Activated gamma-delta T cell treated with Interleukin-2 at 50 U/mL for 16 hours (primary cell): ENCODE measurements at places on chromosomes 11 and 22.

- DNase-seq, result peak; percentile 9
These were observed 5.5 kb upstream of the MYO18B start for GRCh38 chr22:25736378-25737011.

DNA sequence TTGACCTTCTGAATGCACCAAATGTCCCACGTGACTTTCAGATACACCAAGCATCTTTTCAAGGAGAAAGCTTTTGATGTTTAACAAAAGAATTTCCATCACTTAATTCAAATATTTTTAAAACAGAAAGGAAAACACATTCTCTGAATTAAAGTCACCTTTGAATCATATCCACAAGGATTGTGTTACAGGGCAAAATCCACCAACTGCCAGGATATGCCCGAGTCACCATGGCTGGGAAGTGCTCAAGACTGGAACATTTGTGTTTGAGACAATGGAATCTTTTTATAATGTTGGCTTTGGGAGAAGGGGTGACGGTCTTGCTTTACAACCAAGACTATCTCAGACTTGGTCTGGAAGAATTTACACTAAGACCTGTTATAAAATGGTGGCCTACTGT, 40.8 kb downstream of the BID start:
- no peak for DNase-seq

- no peak for DNase-seq
These were observed 5.2 kb downstream of the TAF1D start for GRCh38 chr11:93736129-93736528.

GRCh38 chr22:18078329-18079041, 695 bp downstream of the PEX26 start:
- peak; percentile 22 for DNase-seq

GRCh38 chr22:29116397-29117123, 43.7 kb downstream of the KREMEN1 start:
- no peak for DNase-seq

GRCh38 chr11:35664977-35665441, 2.4 kb downstream of the TRIM44 start:
- no peak for DNase-seq

GRCh38 chr11:9169595-9170295, 78.3 kb upstream of the SCUBE2 start:
- no peak for DNase-seq

- DNase-seq, result no peak
These were observed 4.5 kb upstream of the TBX10 start for GRCh38 chr11:67644042-67644441.

DNA sequence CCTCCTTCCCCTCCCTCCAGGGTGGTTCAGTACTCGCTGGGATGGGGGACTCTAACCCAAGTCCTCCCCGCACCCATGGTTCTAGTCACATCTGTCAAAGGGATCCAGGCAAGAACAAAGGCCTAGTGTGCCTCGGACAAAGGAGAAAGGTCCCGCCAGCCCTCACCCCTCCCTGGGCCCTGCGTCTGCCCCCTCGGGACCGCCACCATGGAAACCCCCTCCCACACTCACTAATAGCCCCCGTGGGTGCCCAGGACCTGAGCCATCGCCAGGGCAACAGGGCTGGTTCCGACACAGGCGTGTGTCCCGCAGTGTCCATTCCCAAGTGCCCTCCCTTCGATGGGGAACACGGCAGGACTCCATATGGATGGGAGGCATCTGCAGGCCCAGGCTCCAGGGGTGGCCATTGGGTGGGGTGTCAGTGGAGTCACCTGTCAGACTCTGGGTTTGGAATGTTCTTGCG, 5.1 kb upstream of the CARNS1 start:
- no peak for DNase-seq

DNA sequence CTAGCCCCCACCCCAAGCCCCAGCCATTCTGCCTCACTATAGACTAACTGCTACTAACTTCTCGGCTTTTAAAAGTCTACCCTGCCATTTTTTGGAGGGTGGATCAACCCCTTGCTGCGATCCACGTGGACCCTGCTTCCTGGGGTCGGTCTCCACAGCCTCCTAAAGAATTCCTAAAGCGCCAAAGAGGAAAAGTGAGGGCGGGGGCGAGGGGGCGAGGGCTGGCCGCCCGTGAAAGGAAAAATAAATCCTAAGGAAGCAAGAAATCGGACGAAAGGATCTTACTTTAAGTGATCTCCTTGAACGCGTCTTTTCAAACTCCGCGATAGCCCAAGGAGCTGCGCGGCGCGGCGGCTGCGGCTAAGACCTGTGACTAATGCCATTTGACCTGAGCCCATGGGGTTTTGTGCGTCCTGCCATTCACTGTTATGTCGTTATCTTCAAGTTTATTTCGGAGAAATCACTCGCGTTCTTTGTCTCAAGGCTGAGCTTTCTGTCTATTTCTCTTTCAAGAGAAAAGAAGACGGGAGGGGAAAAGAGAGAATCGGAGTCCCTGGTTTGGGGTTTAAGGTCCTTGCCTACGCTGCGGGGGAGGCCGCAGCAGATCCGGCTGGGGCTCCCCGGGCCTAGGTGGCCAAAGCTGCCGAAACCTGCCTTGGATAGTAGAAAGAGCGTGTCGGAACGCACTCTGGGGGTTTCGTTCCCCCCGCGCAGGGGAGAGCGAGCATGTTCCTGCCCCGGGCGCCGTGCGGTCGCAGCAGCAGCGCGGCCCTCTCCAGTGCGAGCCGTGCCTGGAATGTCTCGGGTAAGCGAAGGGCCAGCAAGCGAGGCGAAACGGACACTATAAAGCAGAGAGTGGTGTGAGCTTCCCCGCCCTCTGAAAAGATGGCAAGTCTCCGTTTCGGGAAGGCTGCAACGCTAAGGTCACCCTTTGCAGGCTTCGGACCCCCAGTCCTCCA, 2.8 kb upstream of the DBX1 start:
- no peak for DNase-seq

DNA sequence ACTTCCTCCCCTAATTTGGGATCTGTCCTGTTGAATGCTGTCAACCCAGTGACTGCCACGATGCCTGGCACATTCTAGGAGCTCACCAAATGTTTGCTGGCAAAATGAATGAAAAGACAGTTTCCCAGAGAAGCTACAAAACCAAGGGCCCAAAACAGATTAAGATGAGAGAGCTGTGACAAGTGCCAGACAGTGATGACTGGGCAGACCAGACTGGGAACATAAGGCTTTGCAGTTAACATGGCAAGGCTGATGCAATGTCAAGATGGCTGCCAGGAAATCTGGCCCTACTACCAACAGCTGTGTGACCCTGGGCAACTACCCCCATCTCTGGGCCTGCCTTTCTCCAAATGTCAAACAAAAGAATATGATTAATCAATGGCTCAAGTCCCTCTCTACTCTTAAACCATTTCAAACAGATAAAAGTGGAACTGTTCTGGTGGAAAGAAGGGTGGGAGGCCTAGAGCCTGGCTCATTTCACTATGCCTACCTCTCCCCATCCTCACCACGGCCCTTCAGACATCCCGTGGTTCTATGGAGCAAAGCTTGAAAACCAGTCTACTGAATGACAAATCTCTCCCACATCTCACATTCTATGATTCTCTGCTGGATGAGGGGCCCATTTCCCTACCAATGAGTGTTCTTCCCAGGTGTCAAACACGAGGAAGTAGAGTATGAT, 12.8 kb downstream of the AP1B1 start:
- no peak for DNase-seq

DNA sequence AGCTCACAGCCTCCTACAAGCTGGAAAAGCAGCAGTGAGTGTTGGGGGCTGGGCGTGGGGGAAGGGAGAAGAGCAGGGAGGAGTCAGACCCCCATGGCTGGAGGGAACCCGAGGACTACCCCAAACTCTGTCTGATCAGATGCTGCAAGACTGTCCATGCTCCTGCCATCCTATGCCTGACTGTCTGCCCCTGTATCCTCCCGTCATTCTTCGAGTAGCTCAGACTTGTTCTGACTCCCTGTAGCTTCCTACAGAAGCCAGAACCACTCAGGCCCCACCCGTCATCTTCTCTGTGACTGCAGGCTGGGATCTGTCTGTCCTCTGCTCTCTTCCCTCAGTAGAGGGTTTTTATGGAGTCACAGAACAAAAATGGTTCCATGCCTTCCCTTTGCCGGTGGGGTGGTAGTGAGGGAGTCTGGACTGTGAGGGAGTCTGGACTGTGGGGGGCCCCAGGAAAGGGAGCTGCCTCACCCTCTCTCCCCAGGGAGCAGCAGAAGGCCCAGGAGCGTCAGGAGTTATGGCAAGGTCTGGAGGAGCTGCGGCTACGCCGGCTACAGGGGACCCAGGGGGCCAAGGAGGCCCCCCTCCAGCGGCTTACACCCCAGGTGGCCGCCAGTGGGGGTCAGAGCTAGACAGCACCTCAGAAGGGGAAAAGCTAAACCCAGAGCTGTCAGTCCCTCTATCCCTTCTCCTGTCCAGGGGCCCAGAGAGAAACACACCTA, 2.3 kb downstream of the GPHA2 start:
- no peak for DNase-seq

DNA sequence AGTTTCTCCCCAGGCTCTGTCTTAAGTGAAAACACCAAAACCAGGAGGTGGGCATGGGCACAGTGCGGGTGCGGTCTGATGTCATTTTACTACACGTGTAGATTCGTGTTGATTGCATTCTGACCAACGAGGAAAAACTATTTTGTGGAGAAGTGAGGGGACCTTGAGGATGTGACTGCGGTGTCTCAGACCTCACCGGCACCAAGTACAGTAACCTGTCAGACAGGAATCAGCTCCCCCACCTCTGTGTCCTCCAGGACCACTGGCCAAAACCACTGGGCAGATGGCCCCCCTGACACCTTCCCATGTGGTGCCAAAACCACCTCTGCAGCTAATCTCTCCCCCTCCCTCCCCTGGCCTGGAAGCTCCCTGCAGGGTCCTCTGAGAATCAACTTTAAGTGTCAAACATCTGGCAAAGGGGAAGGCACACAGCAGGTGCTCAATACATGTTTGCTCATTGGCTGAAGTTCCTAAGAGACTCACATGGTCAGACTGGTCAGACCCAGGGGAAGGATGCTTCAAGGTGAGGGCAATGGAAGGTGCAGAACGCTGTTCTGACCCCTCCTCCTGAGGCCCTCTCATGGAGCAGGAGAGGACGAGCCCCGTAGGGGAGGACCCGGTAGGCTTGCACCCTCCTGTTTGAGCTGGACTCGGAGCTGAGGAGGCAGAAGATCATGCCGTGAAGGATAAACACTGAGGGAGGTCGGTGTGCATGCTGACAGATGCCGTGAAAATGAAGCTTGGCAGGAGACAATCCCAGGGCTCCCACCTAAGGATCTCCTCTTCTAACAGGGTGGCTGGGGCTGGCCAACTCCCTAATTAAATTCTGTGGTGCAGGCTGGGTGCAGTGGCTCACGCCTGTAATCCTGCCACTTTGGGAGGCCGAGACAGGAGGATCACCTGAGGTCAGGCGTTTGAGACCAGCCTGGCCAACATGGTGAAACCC, 129.9 kb downstream of the MPPED1 start:
- no peak for DNase-seq

- DNase-seq, result peak; percentile 45
These were observed at the start of gene BID for GRCh38 chr22:17774206-17774925. Gene BID, minus strand, starts transcription at chr22:17774469. Its CDS starts 24,353 bp downstream, at chr22:17750116.

DNA sequence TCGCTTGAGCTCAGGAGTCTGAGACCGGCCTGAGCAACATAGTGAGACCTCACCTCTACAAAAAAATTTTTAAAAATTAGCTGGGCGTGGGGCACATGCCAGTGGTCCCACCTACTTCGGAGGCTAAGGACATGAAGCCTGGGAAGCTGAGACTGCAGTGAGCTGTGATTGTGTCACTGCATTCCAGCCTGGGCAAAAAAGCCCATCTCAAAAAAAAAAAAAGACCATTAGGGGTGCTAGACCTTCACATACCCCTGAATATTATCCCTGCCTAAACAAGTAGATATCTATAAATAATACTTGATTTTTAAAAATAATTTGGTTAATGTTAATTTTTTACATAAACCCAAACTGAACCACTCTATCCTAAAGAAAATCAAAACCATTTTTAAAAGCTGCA, 24.2 kb downstream of the NUP98 start:
- no peak for DNase-seq

DNA sequence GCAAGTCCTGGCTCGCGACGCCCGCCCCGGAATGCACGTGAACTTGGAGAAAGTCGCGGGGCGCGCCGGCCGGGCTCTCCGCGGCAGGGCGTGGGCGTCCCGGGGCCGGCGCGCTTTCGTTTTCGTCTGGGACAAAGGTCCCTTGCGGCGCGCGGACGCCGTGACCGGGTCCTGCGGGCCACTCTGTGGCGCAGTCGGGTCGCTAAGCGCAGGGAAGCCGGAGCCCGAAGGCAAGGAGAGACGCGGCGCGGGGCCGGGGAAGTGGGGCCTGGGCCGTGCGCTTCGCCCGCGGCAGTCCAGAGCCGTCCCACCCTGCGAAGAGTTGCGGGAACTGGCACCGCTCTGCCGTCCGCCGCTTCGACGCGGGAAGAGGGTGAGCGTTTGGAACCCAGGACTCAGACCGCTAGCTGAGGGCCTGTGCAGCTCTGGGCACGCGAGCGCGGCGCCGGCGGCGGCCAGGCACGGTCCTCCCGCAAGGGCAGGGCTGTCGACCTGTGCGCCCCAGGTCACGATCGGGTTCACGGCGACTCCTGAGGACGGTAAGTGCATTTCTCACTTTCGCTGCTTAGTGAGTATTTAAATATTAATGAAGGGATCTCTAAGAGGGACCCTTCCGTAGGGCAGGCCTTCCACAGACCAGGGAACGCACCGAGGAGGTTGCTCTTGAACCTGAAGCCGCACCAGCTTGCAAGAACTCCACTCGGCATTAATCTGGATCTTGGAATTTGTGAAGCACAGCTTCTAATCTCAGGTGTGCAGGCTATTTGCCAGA, 78.0 kb upstream of the PPARA start:
- no peak for DNase-seq

GRCh38 chr11:113698515-113698914, 7.6 kb downstream of the TMPRSS5 start:
- no peak for DNase-seq

DNA sequence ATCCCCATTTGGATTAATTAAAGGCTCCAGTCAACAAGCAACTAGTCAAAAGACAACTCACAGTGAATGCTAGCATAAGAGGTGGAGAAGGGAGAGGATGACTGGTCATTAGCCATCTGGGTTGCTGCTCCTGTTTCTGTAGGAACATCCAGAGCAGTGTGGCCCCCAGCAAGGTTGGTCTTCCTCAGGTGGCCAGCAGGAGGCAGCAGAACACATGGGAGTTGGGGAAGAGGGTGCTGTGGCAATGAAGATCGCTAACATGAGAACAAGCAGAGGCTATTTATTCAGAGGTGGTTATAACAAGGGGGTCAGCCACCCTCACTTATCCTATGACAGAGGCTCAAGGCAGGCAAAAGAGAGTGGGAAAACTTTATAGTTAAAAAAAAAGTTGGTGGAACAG, 21.3 kb downstream of the IZUMO1R start:
- DNase-seq, result peak; percentile 11

- DNase-seq, result no peak
These were observed 101.7 kb downstream of the DEUP1 start for GRCh38 chr11:93432247-93432646.

GRCh38 chr22:31537019-31537535, 40.7 kb downstream of the SFI1 start:
- DNase-seq, result no peak
